Astrocyte of the hippocampus (primary cell): ENCODE measurements at places on chromosomes 12 and 14.
A peak's percentile ranks its signal among the peaks of the same experiment; 100 is the strongest.

DNA sequence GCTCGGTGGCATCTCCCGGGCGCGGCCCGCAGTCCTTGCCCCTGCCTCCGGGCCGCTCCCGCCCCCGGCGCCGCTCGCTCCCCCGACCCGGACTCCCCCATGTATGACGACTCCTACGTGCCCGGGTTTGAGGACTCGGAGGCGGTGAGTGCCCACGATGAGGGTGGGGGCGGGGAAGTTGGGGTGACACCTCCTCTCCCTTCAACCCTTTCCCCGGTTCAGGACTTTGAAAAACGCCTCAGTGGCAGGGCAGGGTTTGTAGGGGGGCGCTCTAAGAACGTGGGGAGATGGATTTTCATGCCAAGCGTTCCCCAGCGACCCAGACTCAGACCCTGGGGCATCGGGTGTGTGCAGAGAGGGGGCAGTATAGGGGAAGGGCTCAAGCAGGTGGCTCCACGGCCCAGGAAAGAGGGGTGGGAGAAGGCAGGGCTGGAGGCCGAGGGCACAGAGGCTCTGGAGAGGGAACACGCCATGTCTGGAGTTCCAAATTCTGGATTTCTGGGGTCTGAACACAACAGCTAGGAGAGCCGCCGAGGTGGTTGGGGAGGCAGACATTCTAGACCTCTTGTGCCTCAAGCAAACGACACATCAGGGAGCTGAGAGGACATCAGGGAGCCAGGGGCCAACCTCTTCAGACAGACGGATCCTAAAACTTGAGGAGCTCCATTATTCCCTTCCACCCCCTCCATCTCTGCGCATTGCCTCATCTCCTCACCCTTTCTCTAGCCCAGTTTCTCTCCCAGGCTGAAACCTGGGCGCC lies 715 bp downstream of the CACNB3 start:
- peak; percentile 58 for DNase-seq

DNA sequence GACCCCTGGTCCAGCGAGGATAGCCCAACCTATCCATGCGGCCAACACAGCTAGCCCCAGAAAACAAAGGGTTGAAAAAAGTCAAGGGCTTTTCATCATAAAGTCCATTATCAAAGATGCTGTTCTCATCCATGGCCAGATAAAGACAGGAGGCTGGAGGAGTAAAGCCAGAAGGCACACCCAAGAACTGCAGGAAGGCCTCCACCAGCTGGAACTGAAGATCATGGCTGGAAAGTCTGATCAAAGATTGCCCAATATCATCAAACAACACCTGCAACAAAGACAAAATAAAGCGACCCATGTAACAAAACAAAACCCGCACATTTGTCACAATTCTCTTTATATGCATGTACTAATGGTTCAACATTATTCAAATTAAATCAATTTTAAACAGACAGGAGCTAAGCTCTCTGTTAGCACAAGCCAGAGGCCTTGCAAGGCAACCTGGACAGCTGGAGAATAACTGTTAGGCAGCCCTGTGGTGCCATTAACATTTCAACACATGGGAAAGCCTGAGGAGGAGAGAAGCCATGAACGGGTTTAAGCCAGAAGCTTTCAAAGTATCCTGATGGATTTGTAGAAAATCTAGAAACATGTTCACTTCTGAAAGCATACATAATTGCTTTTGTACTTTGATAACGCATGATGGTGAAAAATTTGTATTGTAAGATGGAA lies 34.1 kb downstream of the PSMC1 start:
- no peak for DNase-seq

DNA sequence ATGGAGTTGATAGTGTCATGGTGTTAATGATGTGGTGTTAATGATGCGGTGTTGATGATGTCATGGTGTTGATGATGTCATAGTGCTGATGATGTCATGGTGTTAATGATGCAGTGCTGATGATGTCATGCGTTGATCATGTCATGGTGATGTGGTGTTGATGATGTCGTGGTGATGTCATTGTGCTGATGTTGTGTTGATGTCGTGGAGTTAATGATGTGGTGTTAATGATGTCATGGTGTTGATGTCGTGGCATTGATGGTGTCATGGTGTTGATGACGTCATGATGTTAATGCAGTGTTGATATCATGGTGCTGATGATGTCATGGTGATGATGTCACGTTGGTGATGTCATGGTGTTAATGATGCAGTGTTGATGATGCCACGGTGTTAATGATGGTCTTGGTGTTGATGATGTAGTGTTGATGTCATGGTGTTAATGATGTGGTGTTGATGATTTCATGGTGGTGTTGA lies 49.1 kb upstream of the RIMBP2 start:
- DNase-seq = no peak

- DNase-seq = no peak
Observed at GRCh38 chr12:58372298-58372697, 430.9 kb downstream of the ATP23 start.

DNA sequence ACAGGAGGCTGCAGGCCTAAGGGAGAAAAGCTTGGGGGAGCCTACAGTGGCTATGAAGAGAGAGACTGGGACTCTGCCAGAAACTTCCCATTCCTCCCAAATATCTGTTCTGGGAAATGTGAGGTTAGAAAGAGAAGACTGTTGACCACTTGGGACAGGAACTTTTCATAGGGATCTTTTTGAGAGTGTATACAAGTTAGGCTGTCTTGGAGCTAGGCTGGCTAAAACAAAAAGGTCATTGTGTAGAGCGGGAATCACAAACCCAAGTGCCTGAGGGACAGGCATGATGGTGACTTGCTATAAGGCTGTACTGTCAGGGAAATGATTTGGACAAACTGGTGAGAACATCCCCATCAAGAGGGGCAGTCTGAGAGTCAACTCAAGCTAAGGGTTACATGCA lies 175.1 kb downstream of the GRIP1 start:
- DNase-seq = no peak

DNA sequence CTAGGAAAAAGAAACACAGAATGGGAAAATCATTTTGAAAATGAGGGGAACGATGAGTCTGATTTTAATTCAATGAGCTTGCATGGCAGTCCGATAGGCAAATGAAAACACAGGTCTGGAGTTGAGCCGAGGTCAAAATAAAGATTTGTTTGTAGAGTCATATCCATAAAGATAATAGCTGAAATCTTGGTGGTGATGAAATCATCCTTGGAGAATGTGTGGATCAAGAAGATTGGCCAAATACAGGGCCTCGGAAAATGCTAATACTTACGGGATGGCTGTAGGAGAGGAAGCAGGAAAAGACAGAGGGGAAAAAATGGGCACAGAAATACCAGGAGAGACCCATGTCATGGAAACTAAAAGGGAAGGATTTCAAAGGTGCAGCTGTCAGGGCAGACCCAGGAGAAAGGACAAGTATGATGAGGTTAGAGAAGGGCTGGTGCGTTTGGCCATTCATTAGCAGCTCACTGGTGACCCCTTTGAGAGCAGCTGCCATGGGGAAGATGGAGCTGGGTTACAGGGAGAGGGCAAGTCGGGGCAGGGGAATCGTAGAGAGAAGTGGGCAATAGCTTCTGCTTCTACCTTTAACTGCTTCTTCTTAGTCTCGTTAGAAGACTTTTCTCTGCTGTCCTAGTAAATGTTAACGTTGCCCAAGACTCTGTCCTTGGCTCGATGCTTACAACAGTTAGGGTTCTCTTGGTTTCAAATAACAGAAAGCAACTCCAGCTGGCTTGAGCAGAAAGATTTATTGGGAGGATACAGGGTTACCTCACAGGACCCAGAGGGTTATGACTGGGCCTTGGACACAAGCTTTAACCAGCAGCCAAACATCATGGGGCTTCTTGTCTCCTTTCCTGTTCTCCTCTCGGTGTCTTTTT lies 161.8 kb downstream of the EFCAB11 start:
- peak; percentile 21 for DNase-seq

- DNase-seq = no peak
Observed at GRCh38 chr14:93462479-93462878, 31.7 kb downstream of the UNC79 start.

- no peak for DNase-seq
Observed at GRCh38 chr14:50362764-50363713, 33.6 kb downstream of the CDKL1 start.

DNA sequence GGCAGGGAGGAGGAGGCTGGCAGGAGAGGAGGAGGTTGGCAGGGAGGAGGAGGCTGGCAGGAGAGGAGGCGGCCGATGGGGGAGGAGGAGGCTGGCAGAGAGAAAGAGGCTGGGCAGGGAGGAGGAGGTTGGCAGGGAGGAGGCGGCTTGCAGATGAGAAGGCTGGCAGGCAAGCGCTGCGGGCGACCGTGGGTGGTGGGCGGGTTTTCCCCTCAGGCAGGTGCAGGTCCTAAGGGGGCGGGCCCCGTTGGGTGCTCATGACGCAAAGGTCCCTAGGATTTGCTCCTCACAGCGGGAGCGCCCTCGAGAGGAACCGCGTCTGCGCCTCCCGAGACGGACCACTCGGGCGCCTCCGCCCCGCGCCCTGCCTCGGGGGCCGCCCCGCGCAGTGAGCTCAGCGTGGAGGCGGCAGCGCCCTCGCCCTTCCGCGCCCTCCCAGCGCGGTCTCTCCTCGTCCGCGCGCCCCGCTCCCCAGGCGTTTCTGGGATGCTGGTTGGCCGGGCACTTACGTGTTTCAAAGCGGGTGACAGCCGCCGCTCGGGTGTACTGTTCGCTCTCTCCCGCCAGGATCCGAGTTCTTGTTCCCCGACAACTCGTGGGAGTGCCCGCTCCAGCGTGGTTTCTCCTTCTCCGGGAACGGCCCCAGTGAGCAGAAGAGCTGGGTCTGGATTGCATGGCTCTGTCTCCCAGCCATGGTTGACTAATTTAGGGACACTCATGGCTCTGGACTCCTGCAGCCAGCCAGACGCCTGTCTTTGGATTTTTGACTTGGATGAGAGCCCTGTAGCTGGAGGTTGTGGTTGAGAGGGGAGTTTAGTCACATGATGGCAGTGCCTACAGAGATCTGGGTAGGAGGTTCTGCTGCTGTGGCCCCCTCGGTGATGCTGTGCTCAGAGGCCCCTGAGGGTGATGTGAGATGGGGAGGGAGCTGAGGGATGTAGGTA lies 64.1 kb upstream of the PPP4R3A start:
- peak; percentile 67 for DNase-seq

DNA sequence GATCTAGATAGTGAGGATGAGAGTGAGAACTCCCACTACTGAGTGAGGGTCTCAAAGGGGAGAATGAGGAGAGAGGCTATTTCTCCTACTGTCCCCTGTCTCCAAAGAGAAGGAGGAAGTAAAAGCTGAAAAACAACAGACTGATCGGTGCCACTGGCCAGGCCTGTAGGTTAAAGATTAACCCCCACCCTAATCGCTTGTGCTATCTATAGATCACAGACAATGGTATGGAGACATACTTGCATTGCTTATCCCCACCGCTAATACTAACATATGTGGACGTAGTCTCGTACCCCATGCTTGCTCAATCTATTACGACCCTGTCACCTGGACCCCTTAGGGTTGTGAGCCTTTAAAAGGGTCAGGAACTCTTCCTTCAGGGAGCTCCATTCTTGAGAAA lies 777.9 kb upstream of the TMEM132C start:
- DNase-seq = no peak

DNA sequence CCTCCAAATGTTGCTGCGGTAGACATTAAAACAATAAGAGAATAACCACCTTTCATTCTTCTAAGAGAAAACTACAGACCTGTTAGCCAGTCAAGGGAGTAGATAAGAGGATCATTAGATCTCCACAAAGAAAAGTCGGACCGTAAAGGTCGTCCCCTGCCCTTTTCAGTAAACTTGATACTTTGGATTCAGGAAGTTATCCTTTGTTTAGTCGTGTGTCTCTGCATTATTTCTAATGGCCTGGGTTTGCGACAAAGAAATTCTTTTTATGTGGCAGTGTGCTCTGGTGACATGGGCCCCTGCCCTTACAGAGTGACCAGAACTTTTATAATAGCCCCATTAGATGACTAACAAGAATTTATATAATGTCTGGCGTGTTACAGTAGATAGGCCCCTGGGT lies 44.6 kb upstream of the EVL start:
- DNase-seq = no peak

DNA sequence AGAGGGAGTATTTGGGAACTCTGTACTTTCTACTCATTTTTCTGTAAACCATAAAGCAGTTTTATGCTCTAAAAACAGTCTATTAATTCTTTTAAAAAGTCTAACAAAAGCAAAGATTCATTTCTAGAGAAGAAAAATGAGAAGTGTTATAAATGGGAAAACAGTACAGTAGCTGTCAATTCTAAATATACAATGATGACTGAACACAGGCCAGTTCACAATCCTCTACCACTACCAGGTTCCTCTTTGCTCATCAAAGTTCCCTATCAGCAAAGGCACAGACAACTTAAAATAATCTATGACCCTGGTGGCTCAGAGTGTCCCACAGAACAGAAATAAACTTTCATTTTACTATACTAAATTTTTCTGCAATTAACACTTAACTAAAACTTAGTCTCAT lies 12.5 kb downstream of the NAA25 start:
- DNase-seq = no peak

GRCh38 chr12:4540170-4540569 lies 1.5 kb downstream of the RAD51AP1 start:
- DNase-seq = no peak

- DNase-seq = no peak
Observed at GRCh38 chr12:125852116-125852515, 786.9 kb downstream of the AACS start.

DNA sequence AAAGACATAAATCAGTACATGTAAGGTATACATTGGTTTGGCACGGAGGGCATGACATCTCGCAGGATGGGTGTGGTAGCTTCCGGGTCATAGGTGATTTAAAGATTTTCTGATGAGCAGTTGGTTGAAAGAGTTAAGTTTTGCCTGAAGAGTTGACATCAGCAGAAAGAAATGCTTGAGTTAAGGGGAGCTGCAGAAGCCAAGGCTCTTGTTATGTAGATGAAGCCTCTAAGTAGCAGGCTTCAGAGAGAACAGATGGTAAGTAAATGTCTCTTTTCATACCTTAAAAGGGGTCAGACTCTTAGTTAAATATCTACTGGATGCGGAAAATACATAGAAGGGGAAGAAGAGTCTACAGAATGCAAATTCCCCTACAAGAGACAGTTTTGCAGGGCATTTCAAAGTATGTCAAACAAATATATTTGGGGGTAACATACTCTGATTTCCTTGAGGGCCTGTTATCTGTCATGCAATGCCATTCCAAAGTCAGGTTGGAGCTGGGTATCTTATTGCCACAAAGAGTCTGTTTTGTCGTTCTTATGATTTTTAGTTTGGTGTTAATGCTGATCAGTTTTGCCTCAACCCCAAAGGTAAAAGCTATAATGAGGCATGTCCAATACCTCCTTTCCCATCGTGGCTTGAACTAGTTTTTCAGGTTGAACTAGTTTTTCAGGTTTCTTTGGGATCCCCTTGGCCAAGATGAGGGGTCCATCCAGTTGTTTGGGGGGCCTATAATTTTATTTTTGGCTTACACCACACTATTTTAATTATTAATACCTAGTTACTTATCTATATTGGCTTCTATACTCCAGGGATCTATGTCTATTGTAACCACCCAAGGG lies 67.0 kb downstream of the PTHLH start:
- DNase-seq = peak; percentile 9

DNA sequence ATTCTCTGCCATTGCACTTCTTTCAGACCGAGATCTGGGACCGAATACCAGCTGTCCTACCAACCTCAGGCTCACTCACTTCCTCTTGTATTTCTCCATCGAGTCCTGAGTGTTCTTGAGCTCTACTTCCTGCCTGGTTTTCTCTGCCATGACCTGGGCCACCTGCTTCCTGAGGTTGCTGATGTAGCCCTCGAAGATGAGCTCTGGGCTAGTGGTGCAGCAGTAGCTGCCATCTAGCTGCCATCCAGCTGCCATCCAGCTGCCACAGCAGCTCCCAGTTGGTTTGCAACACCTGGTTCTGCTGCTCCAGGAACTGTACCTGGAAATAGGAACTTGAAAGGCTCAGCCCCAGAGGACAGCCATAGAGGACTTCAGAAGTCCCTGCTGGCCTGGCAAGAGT lies 15.0 kb upstream of the KRT73 start:
- no peak for DNase-seq
